ENCODE measurements at places on chromosomes 6 and 20. TPM values are rescaled to one million over a fixed set of nuclear protein-coding genes. Genes with fewer than 3 reads are reported as not detected.

GRCh38 chr6:143399176-143399575 lies 51.3 kb downstream of the ADAT2 start:
- no peak for DNase-seq

DNA sequence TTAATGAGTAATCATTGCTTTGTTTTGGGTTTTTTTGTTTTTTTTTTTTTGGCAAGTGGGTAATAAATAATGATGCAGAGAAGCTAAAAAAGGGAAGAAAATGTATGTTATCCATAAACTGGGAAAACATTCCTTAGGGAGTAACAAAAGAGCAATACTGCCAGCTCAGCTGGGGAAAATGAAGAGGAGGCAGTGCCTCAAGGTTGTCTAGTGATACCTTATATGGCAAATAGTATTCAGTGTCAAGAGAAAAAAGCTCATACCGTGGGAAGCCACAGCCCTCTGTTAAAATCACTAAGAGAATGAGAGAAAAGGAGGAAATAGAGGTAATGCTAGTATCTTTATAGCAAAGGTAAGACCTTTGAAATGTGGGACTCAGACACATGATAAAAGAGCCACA lies 47.1 kb upstream of the SMLR1 start:
- DNase-seq: no peak

GRCh38 chr6:159467473-159468041 lies 225.5 kb downstream of the SOD2 start:
- no peak for DNase-seq

PEDS1 gene
- 52.1 TPM for total RNA-seq

ENPP3 gene
- total RNA-seq: not detected
